ENCODE measurements at places on chromosomes 7 and 10.
A peak's percentile ranks its signal among the peaks of the same experiment; 100 is the strongest.

GRCh38 chr7:115965796-115966475 lies 64.6 kb downstream of the TFEC start:
- DNase-seq, result no peak

DNA sequence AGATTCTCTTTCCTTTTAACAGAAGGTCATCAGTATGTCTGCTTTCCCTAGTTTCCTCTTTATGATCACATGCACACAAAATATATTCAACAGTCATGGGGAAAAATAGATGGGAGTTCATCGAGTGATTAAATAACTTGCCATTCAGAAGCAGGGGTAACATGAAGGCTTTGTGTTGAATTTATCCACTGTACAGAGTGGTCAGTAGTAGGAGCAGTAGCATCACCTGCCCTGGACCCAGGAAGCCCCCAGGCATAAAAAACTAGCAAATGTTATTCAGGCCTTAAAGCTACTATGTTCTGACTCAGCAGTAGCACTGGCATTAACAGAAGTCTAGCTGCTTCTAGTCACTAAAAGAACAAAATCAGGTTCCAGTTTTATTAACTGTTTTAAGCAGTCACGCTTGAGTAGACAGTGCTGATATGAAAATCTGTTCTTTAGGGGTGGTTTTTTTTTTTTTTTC lies 31.4 kb upstream of the FAM133B start:
- DNase-seq, result no peak

DNA sequence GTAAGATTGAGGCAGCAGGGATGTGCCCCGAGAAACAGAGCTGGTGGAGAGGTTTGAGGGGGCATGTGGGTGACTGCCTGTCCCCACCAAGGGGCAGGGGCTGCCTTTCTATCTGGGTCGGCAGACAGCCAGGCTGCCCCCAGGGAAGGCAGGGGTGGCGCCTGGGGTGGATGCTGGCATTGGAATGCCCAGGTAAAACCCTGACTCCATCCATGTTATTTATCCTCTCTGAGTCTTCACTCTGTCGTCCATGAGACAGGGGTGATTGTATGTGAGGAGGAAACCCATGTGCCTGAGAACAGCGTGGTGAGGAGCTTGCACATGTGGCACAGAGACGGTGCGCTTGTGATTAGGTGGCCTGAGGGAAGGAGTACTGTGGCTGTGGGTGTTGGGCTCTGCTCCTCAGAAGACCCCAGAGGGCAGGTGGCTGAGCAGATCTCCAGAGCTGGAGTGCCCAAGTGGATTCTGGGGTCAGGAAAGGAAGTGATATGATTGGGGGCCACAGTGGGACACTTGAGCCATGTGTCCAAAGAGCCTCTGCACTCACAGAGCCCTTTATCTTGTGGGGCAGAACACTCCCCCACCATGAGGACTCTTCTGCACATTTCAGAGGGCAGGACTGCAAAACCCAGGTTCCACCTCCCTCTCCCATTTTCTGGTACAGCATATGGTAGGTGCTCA lies 100.4 kb upstream of the RET start:
- DNase-seq, result no peak

DNA sequence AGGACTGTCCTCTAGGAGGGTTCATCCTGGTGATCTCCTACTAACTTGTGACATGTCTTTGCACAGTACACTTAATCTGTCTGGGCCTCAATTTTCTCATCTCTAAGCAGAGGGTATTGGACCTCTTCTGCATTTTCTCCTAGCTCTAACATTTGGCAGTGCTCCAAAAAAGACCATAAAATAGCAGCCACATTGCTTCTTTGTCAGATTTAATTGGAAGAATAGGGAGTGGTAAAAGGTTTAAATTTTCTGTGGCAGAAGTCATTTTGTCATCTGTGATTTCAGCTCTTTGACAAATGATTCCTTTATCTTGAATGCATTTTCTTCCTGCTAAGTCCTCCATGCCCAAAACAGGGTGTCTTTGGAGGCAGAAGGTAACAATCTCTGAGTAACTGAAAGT lies 289.9 kb upstream of the LRGUK start:
- DNase-seq, result no peak

DNA sequence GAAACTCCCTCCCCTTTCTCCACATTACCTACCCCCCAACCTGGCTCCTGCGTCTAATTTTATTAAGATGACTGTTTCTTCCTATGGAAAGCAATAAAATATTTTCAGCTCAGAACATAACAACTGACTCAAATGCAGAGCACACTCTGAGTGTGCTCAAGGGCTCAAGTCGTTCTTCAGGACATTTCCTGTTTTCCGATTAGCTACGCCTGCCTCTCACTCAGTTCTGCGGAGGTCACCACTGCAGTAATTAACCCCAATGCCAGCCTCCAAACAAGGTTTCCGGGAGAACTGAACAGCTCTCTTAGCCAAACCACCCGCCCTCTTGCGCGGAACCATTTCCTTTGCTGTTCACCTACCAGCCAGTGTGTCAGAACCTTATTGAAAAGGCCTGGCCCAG lies 19.3 kb downstream of the MYOF start:
- no peak for DNase-seq

GRCh38 chr10:111093741-111094380 lies 17.0 kb downstream of the ADRA2A start:
- no peak for DNase-seq

DNA sequence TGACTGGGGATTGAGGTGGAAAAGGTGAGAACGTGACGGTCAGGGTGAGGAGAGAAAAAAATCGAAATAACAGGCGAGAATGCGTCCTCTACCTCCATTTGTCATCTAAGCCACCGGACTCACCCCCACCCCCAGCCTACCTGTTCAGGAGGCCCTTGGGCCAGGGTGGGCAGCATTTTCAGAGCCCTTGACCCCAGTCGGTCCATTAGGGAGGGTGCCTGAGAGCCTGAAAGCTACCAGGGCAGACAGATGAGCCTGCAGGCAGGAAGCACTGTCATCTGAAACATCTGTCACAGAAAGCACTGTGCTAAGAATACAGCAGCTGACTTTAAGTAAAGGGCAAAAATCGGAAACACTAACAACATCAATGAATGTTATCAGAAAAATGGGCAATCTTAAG lies 47.0 kb downstream of the MAD1L1 start:
- no peak for DNase-seq

DNA sequence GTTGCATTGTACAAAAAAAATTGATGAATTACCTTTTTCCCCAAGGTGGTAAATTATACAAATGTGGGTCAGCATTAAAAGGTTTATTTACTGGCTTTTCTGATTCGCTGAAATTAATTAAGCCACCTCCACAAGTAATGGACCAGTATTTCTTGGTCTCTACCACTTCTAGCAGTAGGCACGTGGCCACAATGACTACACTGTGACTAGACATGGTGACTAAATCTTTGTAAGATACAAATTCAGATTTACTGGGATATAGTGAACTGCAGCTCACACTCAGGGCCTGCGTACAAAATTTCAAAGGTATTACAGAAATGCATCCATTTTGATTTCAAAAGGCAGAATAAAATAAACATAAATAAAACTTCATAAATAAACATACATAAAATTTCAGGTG lies 10.9 kb downstream of the HPSE2 start:
- DNase-seq, result no peak

DNA sequence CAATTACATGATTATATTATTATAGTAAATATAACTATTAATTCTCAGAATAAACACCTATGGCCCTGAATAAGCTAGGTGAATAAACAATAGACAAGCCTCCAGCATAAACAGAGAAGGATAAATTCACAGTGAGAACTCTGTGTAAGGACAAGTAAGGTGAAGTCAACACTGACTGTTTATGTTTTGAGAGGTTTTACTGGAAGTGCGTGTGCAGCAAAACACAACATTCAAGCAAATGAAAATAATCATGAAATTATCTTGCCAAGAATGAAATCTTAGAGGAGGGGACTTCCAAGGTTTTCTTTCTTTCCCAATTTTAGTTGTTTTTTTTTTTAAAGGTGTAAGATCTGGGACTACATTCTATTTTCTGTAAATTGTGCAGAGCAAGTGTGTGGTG lies 112.5 kb downstream of the MACC1 start:
- no peak for DNase-seq

DNA sequence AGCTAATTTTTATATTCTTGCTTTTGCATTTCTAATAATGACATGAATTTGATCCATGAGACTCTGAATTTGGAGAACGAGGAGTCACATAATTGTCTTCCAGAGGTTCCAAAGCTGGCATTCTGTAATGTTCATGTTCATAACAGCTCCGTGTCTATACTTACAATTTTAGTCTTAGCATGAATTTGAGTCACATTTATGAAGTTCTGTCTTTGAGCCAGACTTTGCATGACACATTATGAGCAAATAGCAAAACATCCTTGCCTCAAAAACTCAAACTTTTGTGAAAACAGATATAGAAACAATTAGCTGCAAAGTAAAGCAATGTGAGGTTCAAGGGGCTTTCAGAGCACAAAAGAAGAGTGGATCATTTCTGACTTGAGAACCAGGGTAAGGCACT lies 44.5 kb upstream of the CAV2 start:
- no peak for DNase-seq

GRCh38 chr7:24054236-24054635 lies 229.8 kb upstream of the NPY start:
- no peak for DNase-seq

- peak; percentile 54 for DNase-seq
These were observed 52.4 kb downstream of the PARP12 start for GRCh38 chr7:140010194-140010895.

GRCh38 chr10:123269675-123270074 lies 115.5 kb downstream of the BUB3 start:
- DNase-seq, result no peak

DNA sequence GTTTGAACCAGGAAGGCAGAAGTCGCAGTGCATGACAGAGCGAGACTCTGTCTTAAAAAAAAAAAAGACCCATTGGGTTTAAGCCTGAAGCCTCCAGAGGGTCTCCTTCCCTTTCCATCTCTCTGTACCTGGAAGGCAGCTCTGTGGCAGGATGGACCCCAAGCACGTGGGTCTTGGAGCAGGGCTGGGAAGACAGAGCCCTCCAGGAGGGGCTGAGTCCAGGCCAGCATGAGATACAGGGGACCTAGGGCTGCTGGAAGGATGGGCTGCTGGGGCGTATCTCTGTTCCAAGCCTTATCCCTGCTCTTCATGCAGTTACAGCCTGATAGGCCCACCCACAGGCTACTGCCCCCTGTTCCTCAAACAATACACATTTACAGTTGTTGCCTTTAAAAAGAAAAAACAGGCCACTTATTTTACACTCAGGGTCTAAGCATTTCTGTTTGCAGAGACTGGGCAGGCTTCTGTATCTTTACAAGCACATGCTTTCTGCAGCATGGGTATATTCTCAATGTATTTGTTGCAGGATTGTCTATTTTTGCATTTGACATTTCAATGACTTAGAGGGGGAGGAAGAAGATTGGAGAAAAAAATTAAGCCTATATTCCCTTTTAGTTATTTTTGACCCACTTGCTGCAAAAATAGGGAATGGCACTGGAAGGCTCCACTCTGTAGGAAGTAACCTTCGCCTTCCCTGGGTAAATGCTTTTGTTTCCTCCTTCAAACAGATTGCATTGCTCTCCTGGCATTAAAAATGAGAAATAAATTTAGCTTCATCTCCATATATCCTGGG lies 60.1 kb downstream of the FAM171A1 start:
- DNase-seq, result no peak

DNA sequence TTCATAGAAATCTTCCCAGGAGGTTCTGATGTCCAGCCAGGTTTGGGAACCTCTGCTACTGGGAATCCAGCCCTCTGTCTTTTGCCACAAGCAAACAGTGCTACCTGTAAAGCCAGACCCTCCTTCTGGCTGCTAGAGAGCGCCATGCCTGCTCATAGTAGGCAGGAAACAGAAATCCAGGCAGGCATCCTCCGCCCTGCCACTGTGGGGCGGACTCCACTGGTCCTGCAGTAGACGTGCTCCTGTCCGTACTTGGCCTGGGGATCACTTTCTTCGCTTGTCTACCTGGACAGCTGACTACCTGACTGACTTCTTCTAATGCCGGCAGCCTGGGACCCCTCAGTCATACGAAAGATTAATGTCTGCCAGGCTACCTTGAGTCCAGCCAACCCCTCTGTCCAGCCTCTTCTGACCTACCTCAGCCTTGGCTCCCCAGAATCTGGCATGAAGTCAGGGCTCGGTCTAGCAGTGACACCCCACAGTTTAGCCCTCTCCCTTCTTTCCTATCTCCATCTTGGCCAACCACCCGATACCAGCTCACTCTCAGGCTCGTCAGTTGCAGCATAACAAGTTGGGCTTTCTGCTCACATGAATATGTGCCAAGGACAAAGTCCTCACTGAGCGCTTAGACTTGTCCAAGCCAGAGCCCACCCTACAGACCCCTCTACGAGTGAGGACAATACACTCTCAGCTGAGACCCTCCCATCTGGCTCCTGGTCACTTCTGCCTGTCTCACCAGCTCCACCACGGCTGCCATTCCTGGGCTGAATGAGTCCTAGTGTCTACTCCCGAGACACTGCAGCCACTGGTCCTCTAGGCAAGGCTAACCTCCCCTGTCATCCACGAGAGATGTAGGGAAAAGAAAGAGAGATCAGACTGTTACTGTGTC lies 43.9 kb upstream of the OPALIN start:
- peak; percentile 39 for DNase-seq

GRCh38 chr7:37031571-37032257 lies 307.4 kb upstream of the AOAH start:
- DNase-seq, result no peak

GRCh38 chr7:129401228-129401966 lies 32.8 kb upstream of the STRIP2 start:
- DNase-seq, result no peak
